ENCODE measurements at places on chromosomes 2 and 18.

- no peak for DNase-seq
Measured at GRCh38 chr2:218401890-218402289, 2.2 kb downstream of the CTDSP1 start.

DNA sequence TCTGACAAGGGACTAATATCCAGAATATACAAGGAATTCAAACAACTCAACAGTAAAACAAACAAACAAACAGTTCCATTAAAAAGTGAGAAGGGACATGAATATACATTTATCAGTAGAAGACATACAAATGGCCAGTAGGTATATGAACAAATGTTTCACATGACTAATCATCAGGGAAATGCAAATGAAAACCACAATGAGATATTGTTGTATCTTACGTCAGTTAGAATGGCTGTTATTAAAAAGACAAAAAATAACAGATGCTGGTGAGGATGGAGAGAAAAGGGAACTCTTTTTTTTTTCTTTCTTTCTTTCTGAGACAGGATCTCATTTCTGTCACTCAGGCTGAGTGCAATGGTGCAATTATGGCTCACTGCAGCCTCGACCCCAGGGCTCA, 175.5 kb downstream of the CAMKMT start:
- no peak for DNase-seq

GRCh38 chr18:74402806-74403433, 54.2 kb downstream of the DIPK1C start:
- no peak for DNase-seq

- no peak for DNase-seq
Measured at GRCh38 chr2:112566104-112566503, 18.3 kb upstream of the CHCHD5 start.

DNA sequence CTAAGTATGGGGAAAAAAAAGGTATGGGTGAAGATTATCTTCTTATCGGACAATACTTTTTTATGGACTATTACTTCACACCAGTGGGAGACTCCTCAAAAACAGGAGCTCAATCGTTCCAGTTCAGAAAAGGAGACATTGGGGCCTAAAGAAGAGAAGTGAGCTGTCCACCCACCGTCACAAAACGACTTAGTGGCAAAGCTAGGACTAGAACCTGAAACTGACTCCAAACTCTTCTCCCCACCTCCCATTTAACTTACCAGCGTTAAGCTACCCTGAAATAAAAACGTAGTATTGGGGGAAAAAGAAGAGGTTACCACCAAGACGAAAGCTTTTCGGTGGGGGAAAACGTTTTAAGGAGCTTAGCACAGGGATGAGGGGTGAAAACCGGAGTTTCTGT, 503 bp downstream of the GTF3C3 start:
- no peak for DNase-seq

DNA sequence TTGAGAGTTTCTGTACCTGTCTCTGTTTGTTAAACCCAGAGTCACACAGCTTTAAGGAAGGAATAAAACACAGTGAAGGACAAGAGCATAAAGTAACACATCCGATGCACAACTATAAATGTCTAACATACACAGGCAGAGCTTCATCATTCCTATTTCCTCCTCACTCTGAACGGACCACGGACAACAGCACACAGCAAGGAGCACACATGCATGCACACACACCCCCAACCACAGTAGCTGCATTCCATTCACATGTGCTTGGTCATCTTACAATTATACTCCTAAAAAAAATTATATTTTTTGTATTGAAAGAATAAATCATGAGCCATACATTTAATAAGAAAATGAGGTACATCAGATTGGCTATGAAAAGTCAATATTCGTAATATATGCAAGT, 58.3 kb downstream of the ID2 start:
- DNase-seq, result no peak

- no peak for DNase-seq
Measured at GRCh38 chr2:112032224-112032586, 22.9 kb upstream of the TMEM87B start.

DNA sequence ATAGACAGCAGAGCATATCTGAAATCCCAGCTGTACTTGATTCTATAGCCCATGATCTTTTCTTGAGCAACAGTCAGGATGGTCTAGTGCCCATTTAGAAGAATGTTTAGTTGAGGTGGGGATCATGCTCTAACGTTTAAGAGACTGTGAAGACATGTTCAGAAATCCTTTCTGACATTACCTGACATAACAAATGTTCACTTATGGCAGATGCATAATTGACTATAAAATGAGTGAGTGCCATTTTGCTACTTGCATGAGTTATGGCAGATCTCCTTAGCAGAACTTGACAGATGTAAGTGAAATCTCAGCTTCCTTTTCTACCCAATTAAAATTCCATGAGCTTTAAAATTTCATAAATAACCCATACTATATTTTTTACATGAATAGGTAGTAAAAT, 209.5 kb upstream of the MMADHC start:
- no peak for DNase-seq

- no peak for DNase-seq
Measured at GRCh38 chr2:118216224-118216623, 128.0 kb downstream of the INSIG2 start.

GRCh38 chr18:68234131-68234530, 480.8 kb downstream of the TMX3 start:
- no peak for DNase-seq
